ENCODE measurements at places on chromosomes 13 and 19.

DNA sequence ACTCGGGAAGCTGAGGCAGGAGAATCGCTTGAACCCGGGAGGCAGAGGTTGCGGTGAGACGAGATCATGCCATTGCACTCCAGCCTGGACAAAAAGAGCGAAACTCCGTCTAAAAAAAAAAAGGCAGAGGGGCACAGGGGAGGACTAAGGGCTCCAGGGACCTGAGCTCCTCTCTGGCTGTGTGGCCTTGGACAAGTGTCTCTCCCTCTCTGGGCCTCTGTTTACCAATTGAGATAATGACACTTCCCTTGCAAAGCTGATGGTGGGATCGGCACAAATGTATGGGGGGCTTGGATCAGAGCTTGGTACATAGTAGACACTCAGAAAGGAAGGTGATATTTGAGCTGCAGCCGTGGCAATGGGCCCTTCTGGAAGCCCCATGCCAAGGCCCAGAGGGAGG lies 11.4 kb upstream of the SPACA4 start:
- DNase-seq: no peak

- DNase-seq: no peak
Measured at GRCh38 chr19:3481241-3482090, 1.1 kb upstream of the SMIM24 start.

DNA sequence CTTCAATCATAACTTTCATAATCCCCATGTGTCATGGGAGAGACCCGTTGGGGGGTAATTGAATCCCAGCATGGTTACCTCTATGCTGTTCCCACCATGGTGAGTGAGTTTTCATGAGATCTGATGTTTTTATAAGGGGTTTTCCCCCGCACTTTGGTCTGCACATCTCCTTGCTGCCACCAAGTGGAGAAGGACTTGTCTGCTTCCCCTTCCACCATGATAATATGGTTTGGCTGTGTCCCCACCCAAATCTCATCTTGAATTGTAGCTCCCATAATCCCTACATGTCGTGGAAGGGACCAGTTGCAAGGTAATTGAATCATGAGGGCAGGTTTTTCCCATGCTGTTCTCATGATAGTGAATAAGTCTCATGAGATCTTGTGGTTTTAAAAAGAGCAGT lies 524.9 kb downstream of the SLITRK5 start:
- no peak for DNase-seq

- no peak for DNase-seq
Measured at GRCh38 chr13:20160306-20161274, at the start of gene GJA3. Gene GJA3 (minus strand): TSS chr13:20161052. CDS start chr13:20143288, 17,764 bp downstream.

- DNase-seq: no peak
Measured at GRCh38 chr13:32032759-32033158, 1.2 kb downstream of the FRY start.

- DNase-seq: no peak
Measured at GRCh38 chr13:61692691-61693090, 277.0 kb upstream of the PCDH20 start.

- DNase-seq: no peak
Measured at GRCh38 chr19:40671404-40671803, 19.0 kb downstream of the NUMBL start.

DNA sequence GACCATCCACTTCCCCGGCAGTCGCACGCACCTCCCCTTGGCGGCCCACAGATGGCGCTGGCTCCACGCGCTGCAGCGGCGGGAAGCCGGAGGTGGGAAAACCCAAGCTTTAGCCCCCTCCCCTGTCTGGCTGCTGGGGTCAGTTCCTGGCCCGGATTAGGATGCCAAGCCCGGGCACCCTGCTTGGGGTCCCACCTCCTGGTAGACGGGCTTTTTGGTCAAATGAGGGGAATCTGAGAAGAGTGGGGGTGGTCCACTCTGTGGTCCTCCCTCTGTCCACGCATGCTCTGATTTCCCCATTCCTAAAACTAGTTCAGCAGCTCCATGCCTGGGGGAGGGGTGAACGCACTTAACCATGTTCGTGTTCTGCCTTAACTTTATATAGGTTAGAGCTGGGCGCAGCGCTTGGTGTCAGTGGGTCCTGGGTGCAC lies 8.1 kb upstream of the ADGRE2 start:
- DNase-seq: no peak

DNA sequence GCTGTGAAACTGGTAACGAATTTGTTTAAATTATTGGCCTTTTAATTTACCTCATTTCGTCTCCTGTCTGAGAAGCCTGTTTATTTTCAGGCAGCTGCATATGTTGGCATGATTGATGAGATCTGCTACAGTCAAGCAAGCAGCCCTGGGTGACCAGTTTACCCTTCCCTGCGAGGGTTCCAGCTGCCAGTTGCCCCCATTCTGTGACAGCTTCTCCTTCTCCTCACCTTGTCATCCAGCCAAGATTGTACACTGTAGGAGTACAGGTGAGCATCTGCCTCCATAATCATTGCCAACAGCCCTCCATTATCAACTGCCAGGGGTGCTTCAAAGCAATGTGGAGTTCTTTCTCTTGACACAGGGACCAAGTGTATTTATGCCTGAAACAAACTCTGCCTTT lies 1979.9 kb upstream of the PRR20A start:
- no peak for DNase-seq

DNA sequence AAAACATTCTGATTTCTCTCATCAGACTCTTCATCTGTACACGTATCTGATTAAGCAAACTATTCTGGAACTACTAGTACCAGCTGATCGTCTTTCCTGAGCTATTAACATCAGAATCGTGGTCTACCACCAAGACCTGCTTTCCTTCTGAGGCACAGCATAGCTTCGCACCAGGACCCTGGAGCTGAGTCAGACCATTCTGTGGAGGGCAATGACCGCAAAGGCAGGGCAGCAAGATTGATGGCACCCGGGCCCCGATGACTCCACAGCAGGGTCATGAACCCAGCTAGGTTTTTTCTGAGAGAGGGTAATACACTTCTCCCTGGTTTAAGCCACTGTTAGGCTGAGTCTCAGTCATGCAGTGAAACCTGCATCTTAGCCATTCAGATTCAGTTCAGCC lies 158.7 kb upstream of the GPR12 start:
- no peak for DNase-seq

GRCh38 chr19:2549701-2550191 lies 73.8 kb downstream of the GADD45B start:
- DNase-seq: peak; percentile 96

- DNase-seq: no peak
Measured at GRCh38 chr13:100361504-100361903, 227.1 kb downstream of the GGACT start.

DNA sequence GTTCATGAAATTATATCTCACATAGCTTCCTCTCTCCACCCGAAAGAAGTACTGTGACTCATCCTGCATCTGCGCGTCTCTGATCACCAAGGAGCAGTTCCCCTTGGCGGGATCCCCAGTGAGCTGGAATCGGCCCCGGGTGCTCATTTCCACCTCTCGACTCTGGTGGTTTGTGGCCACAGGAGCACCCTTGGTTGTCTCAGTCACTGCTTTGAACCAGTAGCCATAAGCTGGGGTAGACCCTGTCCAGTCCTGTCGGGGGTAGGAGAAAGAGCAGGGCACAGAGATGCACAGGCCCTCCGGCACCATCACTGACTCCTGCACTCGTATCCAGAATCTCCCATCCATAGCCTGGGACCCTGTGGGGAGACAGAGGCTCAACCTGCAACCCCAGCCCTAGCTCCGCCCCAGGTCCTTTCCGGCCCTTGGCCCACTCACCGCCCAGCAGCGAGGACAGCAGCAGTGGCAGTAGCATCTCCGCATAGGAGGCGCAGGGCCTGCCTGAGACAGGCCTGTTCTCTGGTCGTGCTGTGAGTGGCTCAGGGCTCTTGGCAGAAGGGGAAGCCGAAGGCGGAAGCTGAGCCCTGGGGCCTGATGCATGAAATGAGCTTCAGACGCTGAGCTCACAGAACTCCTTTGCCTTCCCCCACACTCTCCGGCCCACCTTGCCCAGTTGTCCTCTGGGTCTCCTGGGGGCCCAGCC lies at the start of gene SIGLEC10:
TSS of gene SIGLEC10 (minus strand) at position 536 of the 703 bp plus-strand sequence. CDS start at position 475, 61 bp downstream.
- no peak for DNase-seq

DNA sequence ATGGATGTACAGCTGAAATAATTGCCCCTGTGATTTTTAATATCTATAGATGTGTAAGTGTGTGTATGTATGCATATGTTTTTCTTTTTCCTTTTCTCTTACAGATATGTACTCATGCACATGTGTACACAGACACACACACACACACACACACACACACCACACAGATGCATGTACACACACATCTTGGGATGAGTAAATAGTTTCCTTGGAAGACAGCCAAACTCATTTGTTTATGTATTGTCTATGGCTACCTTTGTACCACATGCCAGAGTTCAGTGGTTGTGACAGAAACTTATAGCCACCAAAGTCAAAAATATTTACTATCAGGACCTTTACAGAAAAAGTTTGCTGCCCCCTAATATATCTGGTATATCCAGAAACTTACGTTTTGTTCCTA lies 192.6 kb downstream of the MAB21L1 start:
- DNase-seq: no peak

GRCh38 chr19:1699998-1700732 lies 47.8 kb upstream of the TCF3 start:
- DNase-seq: peak; percentile 59

DNA sequence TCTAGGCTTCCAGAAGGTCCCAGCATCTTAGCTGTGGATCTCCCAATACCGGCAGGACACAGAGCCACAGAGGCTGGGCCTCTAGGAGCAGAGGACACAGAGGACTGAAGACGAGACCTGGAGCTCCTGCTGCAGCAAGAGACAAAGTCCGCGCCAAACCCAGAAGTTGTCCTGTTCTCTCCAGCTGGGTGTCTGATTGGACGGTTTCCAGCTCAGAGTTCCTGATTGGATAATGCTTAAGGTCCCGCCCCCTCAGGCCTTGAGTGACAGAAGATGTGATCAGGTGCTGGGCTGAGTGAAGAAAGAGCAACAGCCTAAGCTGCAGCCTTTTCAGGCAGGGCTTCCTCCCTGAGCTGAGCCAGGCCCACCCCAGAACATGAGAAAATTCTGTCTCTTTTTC lies 59.9 kb upstream of the ZNF85 start:
- no peak for DNase-seq

- no peak for DNase-seq
Measured at GRCh38 chr13:75801388-75801945, 165.3 kb downstream of the LMO7 start.

DNA sequence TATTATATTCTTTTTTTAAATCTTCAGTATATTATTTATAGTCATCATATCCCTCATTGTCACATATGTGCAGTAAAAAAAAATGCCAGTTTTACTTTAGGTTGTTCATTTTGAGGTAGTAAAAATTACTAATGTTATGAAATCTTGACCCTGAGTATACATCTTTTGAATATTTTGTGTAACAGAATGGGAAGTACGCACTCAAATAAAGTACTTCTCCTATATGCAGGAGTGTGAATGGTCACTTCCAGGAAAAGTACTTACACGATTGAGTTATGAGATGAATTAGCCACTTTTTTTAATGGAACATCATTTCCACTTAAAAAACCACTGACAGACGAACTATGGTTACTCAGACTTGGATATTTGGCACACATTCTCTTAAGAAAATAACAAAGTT lies 58.5 kb downstream of the C13orf42 start:
- no peak for DNase-seq

DNA sequence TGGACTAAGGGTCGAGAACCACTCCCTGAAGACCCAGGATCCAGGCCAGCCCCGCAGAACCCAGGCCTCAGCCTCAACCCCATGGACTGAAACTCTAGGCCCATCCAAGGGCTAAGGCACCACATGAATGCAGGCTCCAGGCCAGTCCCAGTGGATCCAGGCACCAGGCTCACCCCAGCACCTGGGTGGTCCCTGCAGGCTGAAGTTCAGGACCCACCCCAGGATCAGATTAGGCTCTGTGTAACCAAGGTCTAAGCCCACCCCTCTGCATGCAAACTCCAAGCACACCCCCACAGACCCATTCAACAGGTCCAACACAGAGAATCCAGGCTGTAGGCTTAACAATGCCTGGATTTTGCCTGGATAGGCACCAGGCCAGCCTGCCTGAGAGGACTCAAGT lies 1876.2 kb downstream of the PCDH9 start:
- DNase-seq: no peak

GRCh38 chr19:41480336-41480735 lies 37.4 kb downstream of the ERICH4 start:
- DNase-seq: no peak

DNA sequence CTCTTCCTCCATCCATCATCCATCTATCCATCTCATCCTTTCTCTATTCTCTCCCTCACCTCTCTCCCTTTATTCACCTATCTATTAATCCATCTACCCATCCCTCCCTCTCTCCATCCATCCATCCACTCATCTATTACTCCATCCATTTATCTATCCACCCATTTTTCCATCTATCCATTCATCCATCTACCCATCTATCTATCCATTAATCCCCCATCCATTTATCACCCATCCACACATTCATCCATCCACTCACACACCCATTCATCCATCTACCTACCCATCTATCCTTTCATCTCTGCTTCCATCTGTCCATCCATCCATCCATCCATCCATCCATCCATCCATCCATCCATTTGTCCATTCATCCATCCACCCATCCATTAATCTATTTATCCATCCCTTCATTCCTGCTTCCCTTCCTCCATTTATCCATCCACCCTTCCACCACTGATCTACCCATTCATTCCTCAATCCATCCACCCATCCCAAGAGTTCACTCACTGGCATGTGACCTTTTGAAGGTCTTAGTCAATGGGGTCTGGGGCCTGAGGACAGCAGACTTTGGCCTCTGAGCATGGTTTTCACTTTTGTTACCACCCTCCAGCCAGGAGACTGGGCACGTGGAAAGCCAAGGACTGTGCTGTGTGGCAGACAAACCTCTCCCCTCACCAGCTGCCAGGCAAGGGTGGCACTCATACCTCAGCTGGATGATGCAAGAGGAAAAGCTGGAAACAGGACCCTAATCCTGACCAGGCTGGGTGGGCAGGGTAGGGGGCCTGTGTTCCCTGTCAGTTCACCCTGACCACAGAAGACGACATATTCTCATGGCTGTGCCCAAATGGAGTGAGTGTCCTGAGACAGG lies 126.7 kb downstream of the URI1 start:
- peak; percentile 40 for DNase-seq

GRCh38 chr19:33767898-33768413 lies 28.7 kb upstream of the KCTD15 start:
- no peak for DNase-seq

GRCh38 chr19:12913851-12914690 lies 5.0 kb downstream of the SYCE2 start:
- peak; percentile 74 for DNase-seq

DNA sequence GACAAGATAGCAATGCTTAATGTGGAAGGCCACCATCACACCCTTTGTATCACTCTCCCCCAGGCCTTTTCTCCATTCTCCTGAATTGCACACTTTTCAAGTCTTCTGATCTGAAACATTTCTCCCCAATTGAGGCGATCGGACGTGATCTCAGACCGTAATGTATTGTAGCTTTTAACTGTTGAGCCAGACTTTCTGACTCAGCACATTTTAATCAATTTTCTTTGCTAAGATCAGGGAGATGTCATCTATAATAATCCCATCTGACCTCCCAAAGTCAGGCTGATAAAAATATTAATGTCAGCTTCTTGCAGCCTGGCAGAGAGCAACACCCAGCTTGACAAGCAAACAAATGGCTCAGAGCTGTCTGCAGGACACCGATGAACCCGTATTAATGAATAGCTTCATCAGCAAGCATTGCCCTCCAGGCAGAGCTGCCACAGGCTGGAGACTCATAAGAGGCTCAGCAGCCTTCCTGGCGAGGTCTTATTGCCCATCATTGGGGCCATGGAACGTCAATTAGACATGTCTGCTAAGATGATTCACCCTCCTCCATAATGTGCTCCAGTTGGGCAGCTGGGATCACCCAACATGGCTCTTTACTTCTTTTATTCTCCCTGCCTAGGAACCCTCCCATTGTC lies 60.2 kb upstream of the UQCRFS1 start:
- peak; percentile 17 for DNase-seq

- peak; percentile 77 for DNase-seq
Measured at GRCh38 chr19:1268226-1269064, 687 bp upstream of the CIRBP start.
